Lung (tissue), 17 donors: ENCODE measurements at places on chromosomes 7 and 10.

DNA sequence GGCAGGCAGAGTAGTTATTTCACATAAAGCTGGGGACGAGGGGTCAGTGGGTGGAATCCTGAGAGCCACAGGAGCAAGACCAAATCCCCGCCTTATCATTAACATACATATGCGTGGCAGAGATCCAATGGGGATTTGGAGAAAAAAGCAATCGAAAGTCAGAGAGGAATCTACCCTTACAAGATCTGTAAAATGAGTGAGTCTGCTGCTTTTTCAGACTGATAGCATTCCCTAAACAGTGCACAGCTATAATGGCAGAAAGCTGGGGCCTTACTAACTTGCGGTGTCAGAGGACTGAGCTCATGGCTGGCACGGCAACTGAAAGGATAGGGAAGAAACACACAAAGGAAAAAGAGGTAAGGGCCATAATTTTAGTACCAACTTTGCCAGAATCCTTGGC lies 25.0 kb downstream of the GPR22 start:
- no peak for DNase-seq

DNA sequence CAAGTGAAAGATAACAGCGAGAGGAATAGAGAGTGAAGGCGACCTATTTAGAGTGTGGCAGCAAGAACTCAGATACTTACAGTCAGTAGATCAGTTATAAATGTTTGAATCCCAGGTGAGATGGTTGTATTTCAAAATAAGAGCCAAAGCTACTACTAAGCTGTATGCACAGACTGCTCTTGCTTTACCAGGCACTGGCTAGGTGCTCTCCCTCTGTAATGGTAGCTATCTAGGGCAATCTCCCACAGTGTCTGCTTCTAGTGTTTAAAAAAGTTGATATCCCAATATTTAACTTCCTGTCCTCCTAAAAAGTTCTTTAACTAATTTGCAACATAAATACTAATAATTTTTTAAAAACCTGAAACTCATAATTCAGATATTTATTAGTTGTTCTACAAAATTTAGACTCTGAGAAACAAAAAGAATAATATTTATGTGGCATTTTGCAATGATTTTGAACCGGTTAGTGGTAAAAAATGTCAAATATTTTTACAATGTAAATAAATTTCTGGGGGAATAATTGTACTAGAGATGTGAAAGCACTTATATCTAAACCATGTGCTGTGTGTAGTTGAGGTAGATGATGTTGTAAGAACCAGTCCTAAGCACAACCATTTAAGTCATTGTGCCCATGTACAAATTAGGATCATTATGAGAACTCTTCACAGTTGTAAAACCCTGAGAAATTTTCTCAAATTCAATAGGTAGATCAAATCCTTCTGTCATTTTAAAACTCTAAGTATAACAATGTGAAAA lies 349.3 kb upstream of the SEMA3D start:
- no peak for DNase-seq

DNA sequence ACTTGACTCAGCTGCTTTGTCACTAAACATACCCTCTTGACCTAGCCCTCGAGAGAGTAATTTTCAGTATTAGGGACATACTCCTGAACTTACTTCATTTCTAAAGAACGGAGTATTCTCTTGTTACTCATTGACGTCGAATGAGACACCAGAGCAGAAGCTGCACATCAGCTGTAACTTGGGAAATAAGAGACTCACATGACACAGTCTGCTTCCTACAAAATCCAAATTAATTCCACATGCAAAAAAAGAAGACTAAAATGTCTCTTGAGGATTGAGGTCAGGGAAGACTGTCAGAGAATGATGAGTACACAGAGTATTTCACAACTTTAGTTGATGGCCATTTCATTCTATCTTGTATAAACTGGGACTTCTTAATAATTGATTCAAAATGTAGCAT lies 114.7 kb upstream of the EGFR start:
- DNase-seq: no peak

- DNase-seq: no peak
These were observed 296.6 kb upstream of the ETV1 start for GRCh38 chr7:14286036-14286435.

- no peak for DNase-seq
These were observed 21.4 kb upstream of the PARP12 start for GRCh38 chr7:140084142-140084655.

DNA sequence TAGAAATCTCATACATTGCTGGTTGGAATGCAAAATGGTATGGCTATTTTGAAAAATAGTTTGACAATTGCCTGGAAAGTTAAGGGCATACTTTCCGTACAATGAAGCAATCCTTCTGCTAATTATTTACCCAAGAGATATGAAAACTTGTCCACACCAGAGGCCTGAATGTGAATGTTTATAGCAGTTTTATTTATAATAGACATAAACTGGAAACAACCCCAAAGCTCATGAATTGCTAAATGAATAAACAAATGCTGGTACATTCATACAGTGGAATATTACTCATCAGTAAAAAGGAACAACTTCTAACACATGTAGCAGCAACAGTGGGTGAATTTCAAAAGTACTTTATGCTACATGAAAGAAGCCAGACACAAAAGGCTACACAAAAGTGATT lies 42.7 kb downstream of the MMRN2 start:
- no peak for DNase-seq
